ENCODE measurements at places on chromosomes 6 and 20.

GRCh38 chr6:32940656-32941213 lies at the start of gene HLA-DMB:
HLA-DMB (minus strand) TSS chr6:32941028; CDS start chr6:32940807, 221 bp downstream.
- peak; percentile 90 for DNase-seq

DNA sequence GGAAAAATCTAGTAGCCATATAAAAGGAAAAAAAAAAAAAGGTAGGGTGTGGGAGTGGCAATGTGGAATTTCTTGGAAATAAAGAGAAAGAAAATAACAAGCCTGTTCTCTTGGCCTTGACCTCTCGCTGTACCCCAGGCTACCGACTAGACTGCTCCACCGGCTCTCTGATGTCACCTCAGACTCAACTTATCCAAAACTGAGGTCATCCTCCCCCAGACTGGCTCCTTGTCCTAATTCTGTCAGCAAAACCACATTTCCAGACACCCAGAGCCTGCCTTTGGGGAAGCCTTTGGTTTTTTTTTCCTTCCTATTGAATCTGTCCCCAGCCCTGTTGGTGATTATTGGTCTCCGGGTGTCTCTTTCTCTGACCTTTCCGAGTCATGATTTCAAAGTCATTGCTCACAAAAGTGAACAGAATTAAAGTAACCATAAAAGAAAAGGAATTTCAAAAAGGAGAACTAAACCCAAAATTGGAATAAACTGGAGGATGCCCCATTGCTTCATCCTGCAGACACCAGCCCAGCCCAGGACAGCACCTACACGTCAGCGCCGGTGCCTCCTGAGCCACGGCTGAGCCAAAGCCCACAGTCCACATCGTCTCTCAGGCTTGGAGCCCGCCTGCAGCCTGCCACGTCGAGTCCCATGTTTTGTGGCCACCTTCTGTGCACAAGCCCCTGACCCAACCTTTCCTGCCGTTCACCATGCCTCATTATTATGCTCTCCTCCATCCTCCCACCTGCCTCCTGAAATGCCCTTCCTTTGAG lies 170.7 kb downstream of the MYLK4 start:
- DNase-seq = peak; percentile 2

- DNase-seq = no peak
Measured at GRCh38 chr6:42236682-42237473, 19.2 kb upstream of the MRPS10 start.

DNA sequence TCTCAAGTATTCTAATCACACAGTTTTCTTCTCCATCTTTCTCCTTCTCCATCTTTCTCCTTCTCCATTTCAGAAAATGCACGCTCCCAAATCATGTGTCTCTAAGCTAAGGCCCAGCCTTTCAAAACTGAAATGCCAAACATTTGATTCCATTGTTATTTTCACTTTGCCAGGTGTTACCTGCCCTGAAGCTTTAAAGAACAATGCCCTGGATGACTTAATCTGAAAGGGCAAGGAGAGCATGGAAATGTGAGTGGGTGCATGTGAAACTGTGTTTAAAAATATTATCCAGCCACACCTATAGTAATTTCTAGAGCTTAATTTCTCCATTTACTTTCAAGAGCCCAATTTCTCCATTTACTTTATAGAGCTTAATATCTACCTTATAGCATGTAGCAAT lies 42.4 kb upstream of the GCLC start:
- no peak for DNase-seq

- DNase-seq = no peak
Measured at GRCh38 chr6:83883240-83883639, 23.8 kb downstream of the CYB5R4 start.

GRCh38 chr20:40268321-40269075 lies 420.5 kb downstream of the MAFB start:
- no peak for DNase-seq

GRCh38 chr20:62405108-62405980 lies 1.7 kb downstream of the CABLES2 start:
- DNase-seq = peak; percentile 81
